ENCODE measurements at places on chromosomes 6 and 20. TPM values are rescaled to one million over a fixed set of nuclear protein-coding genes. Genes with fewer than 3 reads are reported as not detected.

MYH7B gene
- total RNA-seq: 0.16 TPM

OSBPL2 gene
- 24.7 TPM for total RNA-seq

THBD gene
- 0.31 TPM for total RNA-seq

WFDC5 gene
- total RNA-seq: not detected

OOEP gene
- not detected for total RNA-seq

AVP gene
- not detected for total RNA-seq

LST1 gene
- 22.0 TPM for total RNA-seq

ATAT1 gene
- 10.7 TPM for total RNA-seq

TOMM34 gene
- 76.8 TPM for total RNA-seq

HLA-E gene
- 511 TPM for total RNA-seq

GSTA2 gene
- total RNA-seq: not detected

COL21A1 gene
- total RNA-seq: not detected

- no peaks in the 10 kb centered on the region for H3K36me3 ChIP-seq
- peaks cover 8% of the 10 kb centered on the region for H3K4me1 ChIP-seq
- H3K27ac ChIP-seq: no peak overlapping the region
- no peak for DNase-seq
- H3K27me3 ChIP-seq: no peaks in the 10 kb centered on the region
Measured at GRCh38 chr6:37129566-37129965, 40.4 kb upstream of the PIM1 start.

- DNase-seq: no peak
- no peak overlapping the region for H3K4me3 ChIP-seq
- peaks cover 23% of the 10 kb centered on the region for H3K27me3 ChIP-seq
- no peak overlapping the region for H3K27ac ChIP-seq
Measured at GRCh38 chr20:663315-664090, 10.5 kb upstream of the SRXN1 start.

DNA sequence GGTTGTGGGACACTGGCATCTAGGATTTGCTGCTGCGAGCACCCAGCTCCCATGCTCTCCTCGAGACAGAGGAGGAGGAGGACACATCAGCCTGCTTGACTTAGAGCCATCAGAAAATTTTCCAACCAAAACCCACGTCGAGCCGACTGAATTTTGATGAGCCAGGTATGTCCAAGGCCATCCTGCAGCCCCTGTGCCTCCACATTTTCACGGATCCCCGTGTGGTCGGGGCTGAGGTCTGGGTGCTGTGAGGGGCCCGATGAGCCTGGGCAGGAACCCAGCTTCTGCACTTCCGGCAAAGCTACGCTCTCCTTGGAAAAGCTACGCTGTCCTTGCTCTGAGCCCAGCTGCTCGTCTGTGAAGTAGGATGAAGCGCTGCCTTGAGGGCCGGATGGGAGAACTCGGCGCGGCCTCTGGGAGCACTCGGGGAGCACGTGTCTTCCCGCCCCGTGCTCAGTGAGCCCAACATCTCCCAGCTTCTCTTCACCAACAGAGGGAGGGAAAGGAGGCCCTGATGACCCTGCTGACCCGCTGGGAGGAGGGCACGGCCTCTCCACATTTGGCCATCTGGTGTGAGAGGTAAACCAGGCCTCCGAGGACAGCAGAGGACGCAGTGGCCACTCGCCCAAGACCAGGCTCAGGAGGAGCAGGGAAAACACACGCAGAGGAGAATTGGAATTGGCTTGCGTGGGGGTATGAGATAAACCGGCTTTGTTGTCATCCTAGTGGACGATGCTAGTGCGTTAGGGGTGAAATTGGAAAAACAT is 33.9 kb downstream of the PSMG4 start:
- no peak overlapping the region for H3K27ac ChIP-seq
- no peak for DNase-seq
- H3K36me3 ChIP-seq: no peaks in the 10 kb centered on the region
- no peak overlapping the region for H3K4me3 ChIP-seq

DNA sequence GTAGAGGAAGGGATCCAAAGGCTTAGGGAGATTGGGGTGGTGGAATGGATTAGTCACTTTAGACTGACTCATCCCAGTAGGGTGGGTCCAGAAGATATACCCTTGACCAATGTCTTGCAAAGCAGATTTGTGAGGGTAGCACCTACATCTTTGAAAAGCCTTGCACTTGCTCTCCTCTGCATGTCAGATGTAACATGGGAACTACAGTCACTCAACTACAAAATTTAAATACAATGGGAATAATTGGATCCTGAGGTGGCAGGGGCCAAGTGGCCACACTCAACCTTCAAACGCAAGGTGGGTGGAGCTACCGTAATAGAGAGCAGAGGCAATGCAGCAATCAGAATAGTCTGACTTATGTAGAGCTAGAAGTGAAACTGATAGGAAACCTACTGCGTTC is 71.2 kb downstream of the ME1 start:
- H3K4me1 ChIP-seq: no peaks in the 10 kb centered on the region
- no peak overlapping the region for H3K27ac ChIP-seq
- no peak overlapping the region for H3K4me3 ChIP-seq
- H3K27me3 ChIP-seq: no peaks in the 10 kb centered on the region

DNA sequence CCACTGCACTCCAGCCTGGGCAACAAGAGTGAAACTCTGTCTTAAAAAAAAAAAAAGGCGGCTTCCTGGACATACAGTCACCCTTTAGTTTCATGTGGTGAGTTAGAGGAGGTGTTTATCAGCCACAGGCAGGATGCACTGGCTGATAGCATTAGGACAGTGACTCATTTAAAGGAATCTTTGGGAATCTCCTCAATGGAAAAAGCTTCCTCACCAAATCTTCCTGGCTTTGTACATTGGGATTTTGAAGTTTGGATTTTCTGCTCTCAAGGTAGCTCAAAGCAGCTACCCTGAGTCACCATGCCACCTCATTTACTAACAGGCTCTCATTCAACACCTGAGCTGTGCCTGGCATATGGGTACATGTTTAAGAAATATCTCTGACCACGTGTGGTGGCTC is 20.2 kb downstream of the PRPH2 start:
- no peaks in the 10 kb centered on the region for H3K27me3 ChIP-seq
- no peaks in the 10 kb centered on the region for H3K36me3 ChIP-seq
- H3K27ac ChIP-seq: no peak overlapping the region
- no peaks in the 10 kb centered on the region for H3K4me1 ChIP-seq

GRCh38 chr6:74073999-74074398 is 378.0 kb downstream of the CD109 start:
- H3K36me3 ChIP-seq: no peaks in the 10 kb centered on the region
- H3K4me3 ChIP-seq: no peak overlapping the region
- H3K27ac ChIP-seq: no peak overlapping the region
- no peaks in the 10 kb centered on the region for H3K27me3 ChIP-seq

GRCh38 chr6:121344539-121344938 is 10.3 kb upstream of the TBC1D32 start:
- H3K27me3 ChIP-seq: no peaks in the 10 kb centered on the region
- no peak overlapping the region for H3K4me3 ChIP-seq
- no peaks in the 10 kb centered on the region for H3K4me1 ChIP-seq

- no peak overlapping the region for H3K4me3 ChIP-seq
- no peaks in the 10 kb centered on the region for H3K4me1 ChIP-seq
- H3K27me3 ChIP-seq: no peaks in the 10 kb centered on the region
- DNase-seq: no peak
- no peak overlapping the region for H3K27ac ChIP-seq
Measured at GRCh38 chr6:43979525-43979924, 147.7 kb downstream of the MRPL14 start.

- no peaks in the 10 kb centered on the region for H3K36me3 ChIP-seq
- no peaks in the 10 kb centered on the region for H3K27me3 ChIP-seq
- no peak overlapping the region for H3K4me3 ChIP-seq
- H3K27ac ChIP-seq: peak overlapping the region; percentile 3
- no peak for DNase-seq
Measured at GRCh38 chr6:28965706-28966105, 39.4 kb downstream of the ZNF311 start.

GRCh38 chr6:98846021-98846380 is 11.6 kb downstream of the POU3F2 start:
- H3K4me3 ChIP-seq: no peak overlapping the region
- no peaks in the 10 kb centered on the region for H3K36me3 ChIP-seq
- H3K27me3 ChIP-seq: peaks cover 74% of the 10 kb centered on the region
- DNase-seq: no peak
- H3K27ac ChIP-seq: no peak overlapping the region
- peaks cover 11% of the 10 kb centered on the region for H3K4me1 ChIP-seq

- no peak overlapping the region for H3K27ac ChIP-seq
- H3K4me3 ChIP-seq: no peak overlapping the region
- H3K36me3 ChIP-seq: no peaks in the 10 kb centered on the region
- H3K27me3 ChIP-seq: no peaks in the 10 kb centered on the region
- no peak for DNase-seq
Measured at GRCh38 chr20:40582531-40582930, 106.5 kb downstream of the MAFB start.

GRCh38 chr6:144006736-144007477 is 1.2 kb downstream of the PLAGL1 start:
- H3K4me1 ChIP-seq: no peaks in the 10 kb centered on the region
- no peak overlapping the region for H3K4me3 ChIP-seq
- DNase-seq: no peak
- H3K27me3 ChIP-seq: peaks cover 3% of the 10 kb centered on the region
- no peaks in the 10 kb centered on the region for H3K36me3 ChIP-seq

- DNase-seq: no peak
- no peaks in the 10 kb centered on the region for H3K27me3 ChIP-seq
- H3K27ac ChIP-seq: no peak overlapping the region
- H3K36me3 ChIP-seq: no peaks in the 10 kb centered on the region
Measured at GRCh38 chr6:110013386-110013785, 35.3 kb downstream of the GPR6 start.

DNA sequence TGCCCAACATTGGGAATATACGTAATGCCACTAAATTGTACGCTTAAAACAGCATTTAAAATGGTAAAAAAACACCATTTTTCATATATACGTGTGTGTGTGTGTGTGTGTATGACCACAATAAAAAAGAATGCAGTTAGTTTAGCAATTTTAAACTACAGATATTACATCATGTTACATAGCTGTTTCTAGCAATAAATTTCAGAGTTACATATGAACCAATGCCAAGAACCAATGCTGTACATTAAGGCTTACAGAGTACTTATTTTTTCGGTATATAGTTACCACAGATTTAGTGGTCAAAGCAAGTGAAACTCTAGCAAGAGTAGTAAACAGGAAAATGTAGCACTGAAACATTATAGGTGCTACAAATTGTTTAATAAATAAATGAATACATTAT is 119.3 kb downstream of the PDE10A start:
- H3K36me3 ChIP-seq: no peaks in the 10 kb centered on the region
- DNase-seq: no peak
- no peaks in the 10 kb centered on the region for H3K4me1 ChIP-seq
- no peak overlapping the region for H3K27ac ChIP-seq

GRCh38 chr20:32440758-32441078 is 82.6 kb downstream of the ASXL1 start:
- no peak overlapping the region for H3K27ac ChIP-seq
- no peaks in the 10 kb centered on the region for H3K27me3 ChIP-seq
- no peaks in the 10 kb centered on the region for H3K4me1 ChIP-seq
- H3K4me3 ChIP-seq: no peak overlapping the region

DNA sequence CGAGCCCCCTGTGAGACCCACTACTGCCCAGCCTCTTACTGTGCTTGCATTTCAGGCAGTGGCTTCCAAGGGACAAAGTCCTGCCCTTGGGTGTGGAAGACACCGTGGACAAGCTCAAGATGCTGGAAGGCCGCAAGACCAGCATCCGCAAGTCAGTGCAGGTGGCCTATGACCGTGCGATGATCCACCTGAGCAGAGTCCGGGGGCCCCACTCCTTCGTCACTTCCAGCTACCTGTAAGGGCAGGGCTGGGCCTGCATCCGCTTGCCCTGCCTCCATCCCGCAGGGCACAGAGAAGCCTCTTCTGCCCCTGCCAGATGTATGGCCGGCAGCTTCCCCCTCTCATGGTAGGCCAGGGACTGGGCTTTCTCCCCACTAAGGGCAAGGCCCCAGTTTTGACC is 33.8 kb downstream of the BRPF3 start:
- no peaks in the 10 kb centered on the region for H3K27me3 ChIP-seq
- no peak overlapping the region for H3K27ac ChIP-seq
- H3K4me1 ChIP-seq: no peaks in the 10 kb centered on the region

- no peak overlapping the region for H3K4me3 ChIP-seq
- no peaks in the 10 kb centered on the region for H3K27me3 ChIP-seq
- no peak for DNase-seq
- H3K36me3 ChIP-seq: no peaks in the 10 kb centered on the region
- H3K27ac ChIP-seq: no peak overlapping the region
Measured at GRCh38 chr6:36020154-36020553, 4.3 kb downstream of the SLC26A8 start.

- H3K27me3 ChIP-seq: no peaks in the 10 kb centered on the region
- no peaks in the 10 kb centered on the region for H3K36me3 ChIP-seq
- H3K4me3 ChIP-seq: no peak overlapping the region
- H3K27ac ChIP-seq: no peak overlapping the region
Measured at GRCh38 chr6:4889701-4890100, 113.5 kb downstream of the CDYL start.

DNA sequence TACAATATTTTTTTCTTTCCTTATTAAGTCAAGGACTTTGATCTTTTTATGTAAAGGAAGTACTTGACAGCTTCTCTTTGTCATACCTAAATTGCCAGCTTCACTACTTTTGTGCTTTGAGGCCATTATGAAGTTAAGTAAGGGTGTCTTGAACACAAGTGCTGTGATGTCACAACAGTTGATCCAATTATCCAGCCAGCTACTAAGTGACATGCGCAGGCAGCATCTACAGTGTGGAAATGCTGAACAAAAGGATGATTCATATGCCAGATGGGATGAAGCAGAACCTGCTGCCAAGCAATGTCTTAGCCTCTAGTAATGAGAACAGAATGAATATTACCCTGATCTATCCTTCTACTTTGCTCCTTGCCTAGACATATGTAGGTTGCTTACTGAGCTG is 68.3 kb upstream of the TMEM244 start:
- H3K4me3 ChIP-seq: no peak overlapping the region
- H3K27me3 ChIP-seq: no peaks in the 10 kb centered on the region
- no peak for DNase-seq
- H3K36me3 ChIP-seq: no peaks in the 10 kb centered on the region
- H3K4me1 ChIP-seq: no peaks in the 10 kb centered on the region

DNA sequence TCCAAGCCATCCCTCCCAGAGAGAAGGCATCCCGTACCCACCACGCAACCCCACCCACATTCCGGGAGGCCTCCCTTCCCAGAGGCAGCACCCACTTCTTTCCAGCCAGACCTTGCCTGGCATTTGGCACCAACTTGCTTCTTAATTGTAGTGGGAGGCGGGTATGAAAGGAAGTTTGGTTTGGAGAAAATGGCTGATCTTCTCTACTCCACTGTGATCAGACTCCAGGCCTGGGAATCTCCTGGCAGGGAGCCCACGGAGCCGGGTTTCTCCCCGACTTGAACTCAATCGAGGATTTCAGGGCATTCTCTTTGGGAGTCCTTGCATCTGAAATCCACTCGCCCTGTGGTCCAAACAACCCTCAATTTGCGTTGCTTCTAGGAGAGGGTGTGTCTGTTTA is 107.1 kb downstream of the ZDHHC14 start:
- H3K4me1 ChIP-seq: peaks cover 16% of the 10 kb centered on the region
- H3K27ac ChIP-seq: no peak overlapping the region
- H3K36me3 ChIP-seq: no peaks in the 10 kb centered on the region
- DNase-seq: no peak

Measured in CD8-positive, alpha-beta memory T cell (primary cell).